ENCODE measurements at places on chromosomes 5 and 9.

- DNase-seq = no peak
Measured at GRCh38 chr9:316382-316965, 101.8 kb downstream of the DOCK8 start.

GRCh38 chr9:87395804-87396479 is 101.7 kb upstream of the DAPK1 start:
- DNase-seq = no peak

GRCh38 chr9:86042199-86042978 is 57.0 kb downstream of the GOLM1 start:
- no peak for DNase-seq

DNA sequence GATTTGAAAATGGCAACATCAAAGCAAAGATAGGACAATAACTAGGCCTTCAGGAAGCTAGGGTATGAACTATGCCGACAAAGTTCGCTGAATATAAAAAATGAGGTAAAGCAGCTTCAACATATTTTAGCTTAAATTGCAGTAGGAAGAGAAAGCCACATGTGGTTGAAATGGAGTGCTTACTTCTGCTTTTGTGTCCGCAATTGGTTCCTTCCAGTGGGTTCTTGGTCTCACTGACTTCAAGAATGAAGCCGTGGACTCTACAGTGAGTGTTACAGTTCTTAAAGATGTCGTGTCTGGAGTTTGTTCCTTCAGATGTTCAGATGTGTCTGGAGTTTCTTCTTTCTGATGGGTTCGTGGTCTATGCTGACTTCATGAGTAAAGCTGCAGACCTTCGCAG is 95.2 kb downstream of the APTX start:
- DNase-seq = no peak

DNA sequence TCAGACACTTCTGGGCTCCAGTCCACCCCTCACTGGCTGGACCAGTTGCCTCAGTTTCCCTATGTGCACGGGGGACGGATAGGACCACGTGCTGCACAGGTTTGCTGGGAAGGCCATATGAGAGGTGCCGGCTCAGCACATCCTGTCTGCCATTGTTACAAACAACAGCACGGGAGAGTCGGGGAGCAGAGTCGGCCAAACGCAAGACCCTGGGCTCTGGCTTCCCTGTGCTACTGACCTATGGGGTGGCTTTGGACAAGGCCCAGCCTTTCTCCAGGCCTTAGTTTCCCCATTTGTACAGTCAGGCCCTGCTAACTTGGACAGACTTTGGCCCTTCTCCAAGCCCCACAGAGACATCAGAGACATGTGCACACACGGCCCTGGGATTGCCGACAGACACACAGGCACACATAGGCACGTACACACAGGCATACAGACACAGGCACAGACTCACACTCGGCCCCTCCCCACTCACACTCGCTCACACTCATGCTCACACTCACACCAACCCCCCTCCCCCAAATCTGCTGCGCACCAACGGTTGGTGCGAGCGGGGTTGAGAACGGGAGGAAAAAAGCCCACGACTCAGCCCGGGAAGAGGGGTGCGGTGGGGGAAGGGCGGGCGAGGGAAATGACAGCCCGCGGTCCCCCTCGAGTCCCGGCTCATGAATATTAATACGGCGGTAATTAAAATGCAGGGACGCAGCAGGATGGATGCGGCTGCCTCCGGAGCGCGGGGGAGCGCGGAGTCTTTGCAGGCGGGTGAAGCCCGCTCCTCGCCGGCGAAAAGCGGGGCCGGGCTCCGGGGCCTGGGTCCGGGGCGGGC is 133.0 kb downstream of the C9orf50 start:
- DNase-seq = no peak

GRCh38 chr5:113463032-113463431 is 25.2 kb downstream of the MCC start:
- DNase-seq = no peak

DNA sequence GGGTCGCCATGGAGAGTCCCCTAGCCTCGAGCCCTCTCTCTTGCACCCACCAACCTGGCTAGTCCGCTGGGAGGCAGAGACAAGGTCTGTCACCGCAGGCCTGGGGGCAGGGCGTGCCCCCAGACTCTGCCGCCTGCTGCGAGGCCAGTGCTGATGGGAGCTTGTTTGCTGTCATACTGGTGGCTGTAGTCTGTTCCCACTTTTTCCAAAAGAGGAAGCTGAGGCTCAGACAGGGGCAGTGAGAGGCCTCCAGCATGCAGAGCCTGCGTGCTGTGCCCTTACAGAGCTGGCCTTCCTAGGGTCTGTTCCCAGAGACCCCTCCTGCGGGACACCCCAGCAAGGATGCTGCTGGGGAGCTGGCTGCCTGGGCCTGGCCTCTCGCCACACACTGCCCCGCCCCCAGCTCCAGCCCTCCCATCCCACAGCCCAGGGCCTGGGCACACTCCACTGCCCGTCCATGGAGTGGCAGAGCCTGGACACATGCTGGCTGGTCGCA is 21.0 kb upstream of the SUSD3 start:
- no peak for DNase-seq

- no peak for DNase-seq
Measured at GRCh38 chr5:97098922-97099321, 43.5 kb downstream of the LIX1 start.

DNA sequence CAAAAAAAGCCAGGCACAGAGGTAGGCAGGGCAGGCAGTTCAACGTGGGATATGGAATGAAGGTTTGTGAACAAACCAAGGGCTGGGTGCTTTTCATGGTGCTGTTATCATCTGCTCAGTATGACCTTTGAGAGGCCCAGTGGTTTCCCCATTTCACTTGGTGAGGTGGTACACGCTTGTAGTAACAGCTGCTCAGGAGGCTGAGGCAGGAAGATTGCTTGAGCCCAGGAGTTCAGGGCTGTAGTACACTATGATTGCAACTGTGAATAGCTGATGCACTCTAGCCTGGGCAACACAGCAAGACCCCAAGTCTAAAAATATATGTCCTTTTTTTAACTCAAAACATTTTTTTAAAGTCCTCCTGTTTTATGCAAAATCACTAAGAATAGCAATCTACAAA is 174.8 kb downstream of the ENC1 start:
- no peak for DNase-seq

DNA sequence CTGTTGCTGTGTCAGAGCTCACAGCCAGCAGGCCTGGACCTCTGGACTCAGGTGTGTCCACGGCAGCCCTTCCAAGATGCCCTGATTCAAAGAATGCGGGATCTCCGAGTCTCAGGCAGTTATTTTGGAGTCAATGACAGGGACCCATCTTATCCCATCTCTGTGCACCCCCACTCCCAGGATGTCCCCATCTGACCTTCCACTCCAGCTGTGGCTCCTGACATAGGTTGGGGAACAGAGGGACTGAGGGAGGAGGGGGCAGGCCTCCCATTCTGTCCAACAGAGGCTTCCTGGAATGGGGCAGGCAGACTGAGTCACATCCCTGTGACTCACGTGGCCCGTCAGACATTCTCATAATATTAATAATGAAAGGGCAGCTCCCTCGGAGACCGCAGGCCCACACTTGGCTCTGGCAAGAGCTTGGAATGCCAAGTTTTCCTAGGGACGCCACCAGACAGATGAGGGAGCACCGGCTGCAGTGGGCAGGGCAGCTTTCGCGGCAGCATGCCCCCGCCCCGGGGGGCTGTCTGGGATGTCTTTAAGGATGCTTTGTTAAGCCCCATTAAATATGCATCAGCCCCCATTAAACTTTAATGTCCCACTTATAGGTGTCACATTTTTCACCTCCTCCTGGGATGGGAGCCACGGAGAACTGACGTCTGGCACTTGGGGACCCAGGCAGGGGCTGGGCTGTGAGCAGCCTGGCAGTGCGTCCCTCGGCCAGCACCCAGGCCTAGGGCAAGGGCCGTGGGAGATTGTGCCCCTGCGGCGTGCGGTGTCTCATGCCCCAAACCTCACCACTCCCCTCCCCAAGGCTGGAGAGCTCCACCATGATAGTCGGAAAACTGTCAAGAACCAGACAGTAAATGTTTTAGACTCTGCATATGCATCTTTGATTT is 23.6 kb upstream of the FIBCD1 start:
- DNase-seq = no peak

DNA sequence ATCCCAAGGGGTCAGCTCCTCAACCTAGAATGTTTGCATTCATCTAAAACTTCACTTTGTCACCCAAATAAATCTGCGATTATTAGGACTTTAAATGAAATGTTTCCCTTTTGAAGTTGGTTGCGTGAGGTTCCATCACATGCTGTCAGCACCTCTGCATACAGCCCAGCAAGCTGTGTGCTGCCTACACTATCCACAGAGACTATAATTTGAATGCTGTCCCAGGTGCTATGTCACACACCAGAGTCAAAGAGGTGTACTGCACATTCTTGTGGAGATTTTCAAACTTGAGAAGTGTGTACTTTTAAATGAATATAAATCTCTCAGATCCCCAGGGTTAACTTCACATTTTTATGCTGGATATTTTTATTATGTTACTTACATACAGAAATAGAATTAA is 19.3 kb upstream of the CKS2 start:
- no peak for DNase-seq

- DNase-seq = no peak
Measured at GRCh38 chr9:96004379-96004778, 128.9 kb downstream of the ERCC6L2 start.

DNA sequence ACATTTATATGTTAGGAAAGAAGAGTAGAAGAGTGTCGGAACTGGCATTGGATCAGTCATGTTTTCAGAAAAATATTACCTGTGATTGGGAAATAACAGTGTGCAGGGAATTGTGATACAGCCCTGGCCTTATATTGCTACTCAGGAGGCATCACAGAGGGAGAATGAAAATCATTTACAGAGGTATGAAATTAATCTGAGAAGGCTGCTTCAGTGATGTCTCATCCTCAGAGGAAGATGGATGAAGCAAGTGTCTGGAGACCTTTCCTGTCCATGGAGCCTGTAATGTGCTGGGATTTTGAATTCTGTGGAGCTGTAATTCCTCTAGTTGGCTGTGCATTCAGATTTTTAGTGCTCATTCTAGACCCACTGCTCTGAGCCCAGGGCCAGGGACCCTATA is 3.8 kb downstream of the ACTBL2 start:
- DNase-seq = no peak

GRCh38 chr5:34570721-34571676 is 85.1 kb upstream of the RAI14 start:
- no peak for DNase-seq

GRCh38 chr5:88089719-88090390 is 178.8 kb downstream of the TMEM161B start:
- DNase-seq = no peak

DNA sequence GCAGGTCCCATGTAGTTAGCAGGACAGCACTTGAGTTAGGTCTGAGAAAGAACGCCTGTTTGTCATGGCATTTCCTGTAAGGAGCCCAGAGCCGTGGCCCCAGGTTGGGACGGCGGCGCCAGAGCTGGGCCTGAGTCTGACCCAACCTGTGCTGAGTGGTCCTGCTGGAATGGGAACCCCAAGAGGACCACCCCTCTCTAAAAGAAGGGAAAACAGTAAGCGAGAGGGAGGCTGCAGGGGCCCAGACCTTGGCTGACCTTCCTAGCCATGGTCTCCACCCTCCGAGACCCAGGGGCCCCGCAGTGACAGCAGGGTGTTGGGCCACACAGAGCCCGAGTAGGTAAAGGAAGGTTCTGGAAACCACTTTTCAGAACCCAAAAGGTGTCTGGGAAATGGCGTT is 1.8 kb upstream of the LRRC14B start:
- DNase-seq = no peak

DNA sequence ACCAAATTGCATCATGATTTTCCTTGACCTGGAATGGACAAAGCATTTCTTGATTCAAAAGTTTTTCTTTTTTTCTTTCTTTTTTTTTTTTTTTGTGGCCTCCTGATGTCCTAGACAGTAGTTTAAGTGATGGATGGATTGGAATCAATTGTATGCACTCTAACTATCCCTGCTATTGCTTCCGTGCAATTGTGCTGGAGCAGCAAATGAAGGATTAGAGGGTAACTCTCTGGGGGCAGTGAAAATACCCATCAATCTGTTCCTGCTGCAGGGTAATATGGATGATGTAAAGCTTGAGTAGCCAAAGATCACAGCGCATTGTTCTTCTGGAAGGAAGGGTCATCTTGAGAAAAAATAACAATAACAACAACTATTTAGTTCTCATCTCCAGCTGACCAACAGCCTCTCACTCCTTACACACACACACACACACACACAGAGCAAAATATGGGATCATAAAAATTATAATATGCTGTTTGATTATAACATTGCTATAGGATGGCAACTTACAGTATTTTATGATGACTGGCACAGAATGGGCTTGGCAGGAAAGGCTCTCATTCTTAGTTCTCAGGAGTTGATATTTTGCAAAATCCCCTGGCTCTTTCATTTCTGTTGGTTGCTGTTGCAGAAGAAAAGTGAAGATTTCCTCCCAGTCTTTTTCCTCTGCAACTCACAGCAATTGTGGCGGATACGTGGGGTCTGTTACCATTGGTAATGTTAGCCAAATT is 160.9 kb upstream of the DMAC1 start:
- DNase-seq = no peak

GRCh38 chr9:128421482-128421996 is 882 bp downstream of the CERCAM start:
- DNase-seq = no peak

DNA sequence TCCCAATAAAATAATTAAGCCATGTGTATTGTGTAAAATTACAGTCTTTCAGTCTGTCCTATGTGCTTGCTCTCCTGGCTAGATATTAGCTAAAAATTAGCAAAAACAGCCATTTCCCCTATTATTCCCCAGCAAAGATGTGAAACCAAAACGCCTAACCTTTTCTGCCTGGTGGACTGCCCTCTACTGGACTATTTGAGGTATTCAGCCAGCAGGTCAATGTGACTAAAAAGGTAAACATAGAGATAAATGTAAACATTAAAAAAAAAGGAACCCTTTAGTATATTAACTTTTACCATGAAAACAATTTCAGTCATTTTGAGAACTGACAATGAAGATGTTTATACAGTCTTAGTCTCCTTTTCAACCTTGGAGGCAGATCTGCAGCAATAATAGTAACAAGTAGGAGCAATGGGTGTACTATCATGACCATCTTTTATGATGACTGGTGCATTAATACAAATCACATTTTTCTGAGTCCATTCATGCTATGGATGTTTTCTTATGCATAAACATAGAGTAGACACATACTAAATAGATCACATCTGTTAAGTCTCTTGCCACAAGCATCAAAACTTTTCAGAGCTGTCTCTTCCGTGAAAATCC is 10.1 kb downstream of the ATG12 start:
- no peak for DNase-seq

DNA sequence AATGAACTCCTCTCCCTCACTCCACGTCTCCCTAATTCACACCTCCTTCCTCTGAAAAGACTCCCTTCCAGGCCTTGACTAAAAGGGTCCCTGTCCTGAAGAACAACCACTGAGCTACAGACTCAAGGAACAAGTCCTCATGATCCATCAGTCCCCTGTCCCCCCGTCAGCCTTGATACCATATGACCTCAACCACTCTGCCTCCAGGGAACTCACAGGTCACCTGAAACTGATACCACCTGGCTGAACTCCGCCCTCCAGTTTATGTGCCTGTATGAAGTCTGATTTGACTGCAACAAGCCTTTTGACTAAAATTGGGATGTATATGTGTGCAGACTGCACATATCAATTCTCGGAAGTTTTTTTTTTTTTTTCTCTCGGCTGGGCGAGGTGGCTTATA is 88.7 kb downstream of the UGCG start:
- DNase-seq = no peak

- DNase-seq = no peak
Measured at GRCh38 chr5:76175821-76176403, 92.7 kb downstream of the SV2C start.
